SHP77 (cell line): ENCODE measurements at places on chromosomes 16 and 17.

DNA sequence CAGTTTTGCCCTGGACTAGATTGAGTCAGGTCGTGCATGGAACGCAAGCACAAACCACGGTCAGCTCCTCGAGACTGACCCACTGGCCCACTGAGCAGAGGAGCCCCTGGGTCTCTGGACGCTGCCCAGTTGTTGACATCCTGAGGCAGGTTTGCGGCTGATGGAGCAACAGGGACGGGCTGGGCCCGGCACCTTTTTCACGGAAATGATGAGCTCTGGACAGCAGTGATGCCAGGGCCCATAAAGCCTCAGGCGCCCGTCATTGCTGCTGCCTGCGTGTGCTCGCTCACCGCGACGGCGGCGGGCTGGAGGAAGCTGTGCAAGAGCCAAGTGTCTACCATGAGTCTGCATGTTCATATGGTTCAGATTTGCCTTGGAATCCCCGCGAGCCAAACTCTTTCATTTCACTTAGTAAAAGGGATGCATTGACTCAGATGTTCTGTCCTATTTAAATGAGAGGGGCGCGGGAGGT, 30.8 kb upstream of the CRISPLD2 start:
- DNase-seq: no peak

DNA sequence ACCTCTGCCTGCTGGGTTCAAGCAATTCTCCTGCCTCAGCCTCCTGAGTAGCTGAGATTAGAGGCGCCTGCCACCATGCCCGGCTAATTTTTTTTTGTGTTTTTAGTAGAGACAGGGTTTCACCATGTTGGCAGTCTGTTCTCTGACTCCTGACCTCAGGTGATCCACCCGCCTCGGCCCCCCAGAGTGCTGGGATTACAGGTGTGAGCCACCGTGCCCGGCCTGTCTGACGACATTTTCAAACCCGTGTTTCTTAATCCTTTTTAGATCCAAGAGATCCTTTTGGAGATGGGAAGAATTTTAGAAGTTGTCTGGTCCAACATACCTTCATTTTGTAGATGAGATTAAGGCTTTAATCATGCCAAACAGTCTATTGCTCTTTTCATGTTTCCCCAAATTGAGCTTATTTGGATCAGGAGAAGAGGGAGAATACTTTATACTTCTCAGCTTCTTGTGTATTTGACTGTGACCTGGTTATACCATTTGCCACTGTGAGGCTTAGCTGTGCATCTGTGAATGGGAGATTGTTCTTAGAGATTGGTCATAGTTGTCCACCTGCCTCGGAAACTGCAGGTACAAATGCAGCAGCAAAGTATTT, 25.8 kb downstream of the USP10 start:
- no peak for DNase-seq

DNA sequence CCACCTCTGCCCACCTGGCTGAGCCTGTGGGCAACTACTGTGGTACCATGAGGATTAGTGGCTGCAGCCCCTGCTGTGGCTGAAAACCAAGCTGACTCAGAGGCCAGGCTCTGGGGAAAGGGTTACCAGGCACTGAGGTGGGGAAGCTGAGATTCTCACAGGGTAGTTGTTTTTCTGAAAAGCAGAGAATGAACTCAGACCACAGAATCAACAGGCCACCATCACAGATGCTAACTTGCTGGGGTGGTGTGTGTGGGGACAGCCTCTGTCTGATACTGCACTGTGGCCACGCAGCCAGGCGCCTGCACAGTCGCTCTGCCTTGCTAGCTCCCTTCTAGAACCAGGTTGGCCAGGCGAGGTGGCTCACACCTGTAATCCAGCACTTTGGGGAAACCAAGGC, 28.8 kb downstream of the NPLOC4 start:
- no peak for DNase-seq

- no peak for DNase-seq
These were observed 3.9 kb upstream of the ALDH3A2 start for GRCh38 chr17:19644493-19645210.

DNA sequence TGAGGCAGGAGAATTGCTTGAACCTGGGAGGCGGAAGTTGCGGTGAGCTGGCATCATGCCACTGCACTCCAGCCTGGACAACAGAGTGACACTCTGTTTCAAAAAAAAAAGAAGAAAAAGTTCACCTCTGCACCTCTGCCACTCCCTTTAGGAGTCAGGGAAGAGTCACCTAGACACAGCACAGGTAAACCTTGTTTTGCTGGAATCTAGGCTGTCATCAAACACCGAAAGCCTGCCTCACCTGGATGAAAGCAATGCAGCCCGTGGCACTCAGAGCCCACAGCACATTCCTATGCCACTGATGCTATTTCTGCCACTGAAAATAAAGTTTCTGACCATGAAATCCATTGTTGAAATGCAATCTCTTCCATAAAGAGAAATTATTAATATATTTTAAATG, 22.2 kb downstream of the CFAP52 start:
- no peak for DNase-seq

- no peak for DNase-seq
These were observed 139.0 kb downstream of the RAB11FIP4 start for GRCh38 chr17:31530391-31530985.

DNA sequence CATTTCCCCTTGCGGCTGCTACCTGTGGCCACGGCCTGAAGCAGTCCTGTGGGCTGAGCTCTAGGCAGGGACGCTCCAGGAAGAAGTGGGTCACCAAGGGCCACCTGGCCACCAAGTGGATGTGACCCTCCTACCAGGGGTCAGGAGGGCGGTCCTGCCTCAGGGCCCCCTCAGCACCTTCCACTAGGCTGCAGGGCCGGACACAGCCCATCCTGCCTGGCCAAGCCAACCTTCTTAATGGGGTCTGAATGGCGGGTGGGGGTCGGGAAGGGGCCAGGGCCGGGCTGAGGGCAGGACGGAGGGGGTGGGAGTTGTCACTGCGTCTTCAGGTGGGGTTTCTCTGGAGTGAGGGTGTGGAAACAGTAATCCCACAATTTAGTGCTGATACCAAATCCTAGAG, 13.2 kb upstream of the MLKL start:
- DNase-seq: no peak

DNA sequence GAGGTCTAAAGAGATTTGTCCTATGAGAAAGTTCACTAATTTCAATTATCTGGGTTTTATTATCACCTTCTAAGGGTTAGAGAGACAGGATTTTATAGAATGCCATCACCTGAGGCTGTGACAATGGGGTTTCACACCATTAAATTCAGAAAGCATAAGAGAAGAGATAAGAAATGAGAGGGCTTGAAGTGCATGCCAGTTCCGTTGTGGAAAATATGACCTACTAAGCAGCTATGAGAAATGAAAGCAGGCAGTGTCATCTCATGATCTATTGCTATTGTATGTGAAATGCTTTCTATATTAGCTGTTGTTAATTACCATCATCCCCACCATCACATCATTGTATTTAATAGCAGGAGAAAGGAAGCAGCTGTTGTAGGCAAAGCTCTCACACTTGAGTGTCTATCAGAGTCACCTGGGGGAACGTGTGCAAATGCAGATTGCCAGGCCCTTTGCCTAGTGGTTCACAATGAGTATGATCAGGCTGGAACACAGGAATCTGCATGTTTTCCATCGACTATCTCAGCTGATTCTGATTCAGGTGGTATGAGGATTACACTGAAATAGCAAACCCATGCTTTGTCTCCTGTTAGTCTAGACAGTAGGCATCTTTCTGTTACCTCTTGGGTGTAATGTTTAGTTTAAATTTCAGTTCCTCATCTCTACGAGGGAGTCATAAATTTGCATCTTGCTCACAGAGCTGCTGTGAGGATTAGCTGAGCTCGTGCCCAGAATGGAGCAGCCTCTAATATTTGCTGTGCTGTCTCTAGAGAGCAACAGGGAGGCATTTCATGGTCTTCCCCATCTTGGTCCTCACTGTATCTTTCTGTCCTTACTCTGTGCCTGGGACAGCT, 256.4 kb downstream of the CDH13 start:
- DNase-seq: no peak

DNA sequence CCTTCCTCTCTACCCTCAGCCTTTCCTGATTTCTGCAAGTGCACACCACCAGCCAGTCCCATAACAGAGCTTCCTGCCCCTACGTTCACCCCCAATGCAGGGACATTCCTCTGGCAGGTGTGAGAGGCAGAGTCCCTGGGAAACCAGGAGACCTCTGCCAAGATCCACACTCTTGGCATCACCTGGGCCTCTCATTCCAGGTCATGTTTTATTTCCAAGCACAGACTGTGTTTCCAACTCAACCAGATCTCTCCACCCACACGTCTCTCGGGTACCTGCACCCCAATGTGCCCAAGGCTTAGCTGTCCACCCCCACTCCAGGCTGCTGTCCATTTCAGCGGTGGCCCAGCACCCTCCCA, 21.0 kb upstream of the PHB1 start:
- no peak for DNase-seq

- no peak for DNase-seq
These were observed 53.1 kb downstream of the CFDP1 start for GRCh38 chr16:75379911-75380847.

DNA sequence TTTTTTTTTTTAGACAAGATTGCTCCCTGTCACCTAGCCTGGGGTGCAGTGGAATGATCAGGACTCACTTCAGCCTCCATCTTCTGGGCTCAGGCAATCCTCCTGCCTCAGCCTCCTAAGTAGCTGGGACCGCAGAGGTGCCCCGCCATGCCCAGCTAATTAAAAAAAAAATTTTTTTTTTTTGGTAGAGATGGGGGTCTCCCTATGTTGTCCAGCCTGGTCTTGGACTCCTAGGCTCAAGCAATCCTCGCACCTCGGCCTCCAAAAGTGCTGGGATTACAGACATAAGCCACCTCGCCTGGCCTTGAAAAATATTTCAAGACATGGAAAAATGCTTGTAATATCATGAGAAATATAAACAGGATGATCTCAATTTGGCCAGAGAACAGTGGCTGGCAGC, 42.9 kb downstream of the HAPSTR1 start:
- DNase-seq: no peak

DNA sequence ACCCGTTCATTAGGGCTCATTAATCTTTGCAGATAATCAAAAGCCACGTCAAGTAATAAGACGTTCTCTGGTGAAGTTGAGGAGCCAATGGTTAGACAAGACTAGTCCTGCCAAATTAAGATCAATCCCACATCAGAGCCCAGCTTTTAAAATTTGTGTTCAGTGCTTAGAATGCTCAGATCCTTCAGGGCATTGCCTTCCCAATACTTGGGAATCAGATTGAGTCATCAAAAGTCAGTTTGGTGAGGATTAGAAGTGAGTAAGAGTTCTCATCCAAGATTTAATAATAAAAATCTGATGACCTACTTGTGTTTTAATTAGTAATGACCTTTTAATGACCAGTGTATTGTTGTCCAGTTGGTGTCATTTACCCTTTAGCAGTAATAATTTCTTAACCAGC, 19.8 kb downstream of the MAP2K4 start:
- DNase-seq: no peak

DNA sequence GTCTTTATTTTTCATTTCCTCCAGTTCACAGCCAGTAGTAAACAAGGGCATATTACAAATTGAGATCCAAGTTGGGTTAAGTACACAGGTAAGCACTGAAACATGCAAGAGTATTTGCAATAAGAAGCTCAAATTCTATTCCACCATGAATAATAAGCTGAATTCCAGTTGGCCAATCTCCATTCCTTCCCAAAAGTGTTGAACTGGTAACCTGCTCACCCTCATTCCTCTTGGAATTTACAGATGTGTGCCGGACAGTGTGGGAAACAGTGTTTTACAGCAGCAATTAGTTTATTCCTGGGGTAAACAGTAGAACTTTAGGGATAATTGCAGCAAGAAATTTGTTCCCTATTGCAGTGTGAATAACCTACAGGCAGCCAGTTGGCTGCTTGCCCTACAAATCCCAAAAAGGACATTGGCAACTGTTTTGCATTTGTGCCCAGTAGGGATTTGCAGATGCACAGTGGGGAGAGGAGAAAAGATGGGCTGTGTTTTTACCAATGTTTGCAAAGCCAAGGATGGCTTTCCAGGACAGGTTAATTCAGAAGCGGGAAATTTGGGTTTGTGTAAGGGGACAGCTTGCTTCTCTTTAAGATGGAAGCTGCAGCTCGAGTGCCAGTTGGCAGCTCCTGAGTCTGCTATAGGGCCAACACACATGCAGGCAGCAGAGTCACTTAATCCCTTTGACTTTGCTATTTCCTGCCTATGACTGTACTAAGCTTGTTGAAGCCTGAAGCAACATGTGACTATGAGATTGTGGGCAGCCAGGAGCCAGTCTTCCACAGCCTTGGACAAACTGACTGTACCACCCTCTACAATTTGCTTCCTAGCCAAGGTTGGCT, 318.9 kb downstream of the MAP2K6 start:
- DNase-seq: no peak

DNA sequence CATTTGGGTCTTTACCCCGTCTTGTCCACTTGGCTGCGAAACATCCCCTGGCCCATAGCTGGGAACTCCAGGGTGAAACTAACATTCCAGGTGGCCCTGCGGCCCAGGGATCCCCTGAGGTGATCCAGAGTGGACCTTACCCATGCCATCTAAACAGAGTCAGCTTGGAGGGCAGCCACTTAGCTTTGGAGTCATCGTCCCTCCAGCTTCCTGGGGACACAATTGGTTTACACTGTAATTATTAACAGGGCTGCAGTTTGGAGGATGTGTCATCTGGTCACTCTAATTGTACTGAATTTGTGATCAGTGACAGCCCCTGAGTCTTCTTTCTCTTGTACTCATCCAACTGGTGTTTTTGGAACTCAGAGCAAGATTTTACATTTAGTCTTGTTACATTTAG, 149.9 kb downstream of the ENGASE start:
- no peak for DNase-seq

GRCh38 chr17:46733837-46734475, 84.5 kb downstream of the WNT3 start:
- DNase-seq: no peak

DNA sequence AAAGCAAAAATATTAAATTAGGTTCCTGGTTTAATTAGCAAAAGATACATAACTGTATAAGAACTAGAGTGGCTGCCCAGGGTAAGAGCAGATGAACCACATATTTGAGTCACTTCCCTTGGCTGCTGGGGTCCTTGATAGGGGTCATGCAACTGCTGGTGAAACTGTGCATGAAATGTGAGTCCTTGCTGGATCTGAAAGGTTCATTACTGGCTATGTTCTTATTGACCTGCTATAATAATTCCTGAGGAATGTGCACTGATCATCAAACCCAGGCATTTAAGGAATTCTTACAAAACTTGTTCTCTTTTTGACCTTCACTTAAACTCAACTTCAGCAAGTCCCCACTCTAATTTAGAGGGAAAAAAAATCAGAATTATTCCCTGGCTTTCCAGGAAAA, 183.4 kb downstream of the ZNF18 start:
- no peak for DNase-seq

- no peak for DNase-seq
These were observed 49.7 kb upstream of the ITGA2B start for GRCh38 chr17:44439168-44439567.

DNA sequence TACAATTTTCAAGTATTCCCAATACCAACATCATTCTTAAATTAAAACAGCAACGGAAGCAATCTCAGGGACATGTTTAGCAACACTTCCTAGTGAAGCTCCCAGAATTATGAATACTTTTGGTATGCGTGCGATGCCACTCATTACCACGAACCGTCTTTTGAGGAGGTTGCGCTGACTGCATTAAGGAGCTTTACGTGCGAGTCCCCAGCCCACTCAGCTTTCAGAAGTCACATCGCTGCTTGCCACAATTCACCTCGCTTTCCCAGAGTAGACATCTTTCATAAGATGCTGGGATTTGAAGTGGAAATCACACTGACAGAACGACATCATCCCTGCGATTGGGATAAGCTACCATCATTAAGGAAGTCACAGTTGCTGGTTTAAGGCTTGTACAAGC, 441.6 kb upstream of the HSBP1 start:
- no peak for DNase-seq
